ENCODE measurements at places on chromosomes 6 and 20.

- no peak overlapping the region for H3K4me3 ChIP-seq
- no peaks in the 10 kb centered on the region for H3K4me1 ChIP-seq
- H3K27ac ChIP-seq: no peak overlapping the region
Measured at GRCh38 chr6:27608916-27609883, 136.3 kb upstream of the ZNF184 start.

DNA sequence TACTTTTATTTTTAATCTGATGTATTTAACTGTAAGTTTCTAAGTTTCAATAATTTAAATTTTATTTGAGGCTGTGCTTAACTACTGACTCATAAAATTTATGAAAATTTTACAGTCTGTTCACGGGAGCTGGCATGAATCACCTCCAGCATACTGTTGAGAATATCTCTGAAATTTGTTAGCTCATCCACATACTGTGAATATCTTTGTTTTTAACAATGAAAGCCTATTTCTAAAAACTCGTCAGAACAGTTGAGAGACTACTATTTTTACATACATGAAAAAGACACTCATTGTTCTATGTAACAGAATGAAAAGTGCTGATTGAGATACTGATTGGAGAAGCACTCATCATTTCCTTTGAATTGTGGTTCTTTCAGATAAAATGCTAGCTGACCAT, 749.3 kb downstream of the TENT5A start:
- H3K4me1 ChIP-seq: no peaks in the 10 kb centered on the region
- DNase-seq: no peak
- H3K36me3 ChIP-seq: no peaks in the 10 kb centered on the region
- H3K4me3 ChIP-seq: no peak overlapping the region

GRCh38 chr6:56491606-56492328, 150.9 kb downstream of the DST start:
- H3K27ac ChIP-seq: no peak overlapping the region
- H3K36me3 ChIP-seq: peaks cover 35% of the 10 kb centered on the region
- no peak overlapping the region for H3K4me3 ChIP-seq
- H3K4me1 ChIP-seq: no peaks in the 10 kb centered on the region
- H3K27me3 ChIP-seq: no peaks in the 10 kb centered on the region
- peak; percentile 75 for DNase-seq

DNA sequence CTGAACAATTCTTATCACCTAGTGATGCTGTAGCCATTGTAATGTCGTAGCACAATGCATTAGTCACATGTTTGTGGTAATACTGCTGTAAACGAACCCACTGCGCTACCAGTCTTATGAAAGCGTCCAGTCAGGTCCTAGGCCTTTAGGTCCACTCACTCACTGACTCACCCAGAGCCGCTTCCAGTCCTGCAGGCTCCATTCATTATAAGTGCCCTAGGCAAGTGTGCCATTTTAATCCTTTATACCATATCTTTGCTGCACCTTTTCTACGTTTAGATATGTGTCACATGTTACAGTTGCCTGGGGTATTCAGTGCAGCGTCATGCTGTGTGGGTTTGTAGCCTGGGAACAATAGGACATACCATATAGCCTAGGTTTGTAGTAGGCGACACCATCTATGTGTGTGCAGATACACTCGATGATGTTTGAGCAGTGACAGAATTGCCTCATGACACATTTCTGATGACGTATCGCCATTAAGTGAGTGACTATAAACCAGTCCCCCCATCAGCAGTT, 15.4 kb downstream of the IGF2R start:
- H3K4me3 ChIP-seq: no peak overlapping the region
- H3K27me3 ChIP-seq: no peaks in the 10 kb centered on the region
- peak overlapping the region; percentile 87 for H3K27ac ChIP-seq

DNA sequence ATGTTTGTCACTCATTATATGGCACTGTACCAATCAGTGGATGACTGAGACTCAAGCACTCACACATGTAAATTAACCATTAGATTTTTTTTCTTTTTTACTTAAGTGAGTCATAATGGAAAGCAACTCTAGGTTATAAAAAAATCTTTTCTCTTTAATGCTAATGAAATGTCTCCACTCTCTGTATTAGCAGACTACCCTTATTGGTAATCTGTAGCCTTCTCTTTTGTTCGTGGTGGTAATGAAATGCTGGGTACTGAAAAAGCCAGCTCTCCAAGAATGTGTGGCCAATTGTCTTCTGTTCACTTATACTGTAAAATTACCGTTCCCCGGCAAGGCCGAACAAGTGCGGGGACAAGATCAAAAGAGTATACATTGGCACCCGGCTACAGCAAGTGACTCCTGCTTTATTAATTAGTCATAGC, 69.0 kb downstream of the AFG1L start:
- DNase-seq: peak; percentile 31
- H3K27ac ChIP-seq: peak overlapping the region; percentile 38
- peaks cover 4% of the 10 kb centered on the region for H3K4me1 ChIP-seq
- no peaks in the 10 kb centered on the region for H3K27me3 ChIP-seq

DNA sequence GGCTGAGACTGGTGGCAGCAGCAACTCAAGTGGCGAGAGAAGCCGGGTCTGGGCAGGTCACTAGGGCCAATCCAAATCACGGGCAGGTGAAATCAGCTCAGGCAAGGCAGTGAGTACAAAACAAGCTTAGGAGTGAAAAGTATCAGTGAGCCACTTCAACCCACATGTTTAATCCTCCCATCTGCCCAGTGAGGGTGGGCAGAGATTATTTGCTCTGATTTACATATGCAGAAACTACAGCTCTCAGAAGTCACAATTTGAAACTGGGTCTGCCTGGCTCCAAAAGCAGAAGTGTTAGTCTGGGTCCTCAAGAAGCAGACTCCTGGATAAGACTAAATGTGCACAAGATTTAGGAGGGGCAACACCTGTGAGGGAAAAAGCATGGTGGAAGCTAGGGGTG, 173.7 kb upstream of the LRFN2 start:
- no peaks in the 10 kb centered on the region for H3K36me3 ChIP-seq
- no peak overlapping the region for H3K4me3 ChIP-seq
- H3K27me3 ChIP-seq: no peaks in the 10 kb centered on the region
- DNase-seq: no peak

DNA sequence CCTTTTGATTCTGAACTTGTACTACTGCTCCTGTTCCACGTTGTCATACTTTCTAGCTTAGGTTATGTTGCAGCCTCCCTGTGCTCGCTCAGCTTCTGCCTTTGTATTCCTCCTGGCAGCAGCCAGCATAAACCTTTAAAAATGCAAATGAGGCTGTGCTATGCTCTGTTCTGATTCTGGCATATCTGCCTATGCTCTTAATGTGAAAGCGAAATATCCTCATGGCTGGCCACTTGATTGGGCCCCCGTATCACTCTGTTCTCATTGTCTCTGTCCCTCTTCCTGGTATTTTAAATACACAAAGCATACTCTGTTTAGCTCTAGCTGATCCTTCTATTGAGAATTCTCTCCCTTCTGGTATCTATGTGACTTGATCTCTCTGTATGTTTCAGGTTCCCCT, 139.0 kb downstream of the JARID2 start:
- no peak for DNase-seq
- H3K4me3 ChIP-seq: no peak overlapping the region
- no peak overlapping the region for H3K27ac ChIP-seq
- no peaks in the 10 kb centered on the region for H3K27me3 ChIP-seq
- no peaks in the 10 kb centered on the region for H3K36me3 ChIP-seq
- H3K4me1 ChIP-seq: peaks cover 32% of the 10 kb centered on the region

DNA sequence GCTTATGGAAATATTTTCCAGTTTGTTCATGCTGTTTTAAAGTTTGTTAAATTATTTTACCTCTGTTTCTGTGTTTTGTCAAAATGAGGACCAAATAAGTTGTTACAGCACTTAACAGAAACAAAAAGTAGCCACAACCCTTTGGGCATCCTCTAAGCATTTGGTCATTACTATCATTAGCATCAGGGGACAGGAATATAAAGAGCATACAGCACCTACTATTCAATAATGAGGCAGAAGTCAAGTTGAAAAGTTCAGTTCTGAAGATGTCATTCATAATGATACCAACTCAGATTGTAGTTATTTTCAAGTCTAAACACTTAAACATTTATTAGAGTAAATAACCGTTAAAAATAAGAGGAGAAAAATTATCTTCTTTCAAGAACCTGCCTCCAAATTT, 862.3 kb upstream of the FLRT3 start:
- H3K27ac ChIP-seq: no peak overlapping the region
- no peaks in the 10 kb centered on the region for H3K27me3 ChIP-seq
- no peak overlapping the region for H3K4me3 ChIP-seq
- H3K36me3 ChIP-seq: no peaks in the 10 kb centered on the region
- DNase-seq: no peak
- H3K4me1 ChIP-seq: no peaks in the 10 kb centered on the region

DNA sequence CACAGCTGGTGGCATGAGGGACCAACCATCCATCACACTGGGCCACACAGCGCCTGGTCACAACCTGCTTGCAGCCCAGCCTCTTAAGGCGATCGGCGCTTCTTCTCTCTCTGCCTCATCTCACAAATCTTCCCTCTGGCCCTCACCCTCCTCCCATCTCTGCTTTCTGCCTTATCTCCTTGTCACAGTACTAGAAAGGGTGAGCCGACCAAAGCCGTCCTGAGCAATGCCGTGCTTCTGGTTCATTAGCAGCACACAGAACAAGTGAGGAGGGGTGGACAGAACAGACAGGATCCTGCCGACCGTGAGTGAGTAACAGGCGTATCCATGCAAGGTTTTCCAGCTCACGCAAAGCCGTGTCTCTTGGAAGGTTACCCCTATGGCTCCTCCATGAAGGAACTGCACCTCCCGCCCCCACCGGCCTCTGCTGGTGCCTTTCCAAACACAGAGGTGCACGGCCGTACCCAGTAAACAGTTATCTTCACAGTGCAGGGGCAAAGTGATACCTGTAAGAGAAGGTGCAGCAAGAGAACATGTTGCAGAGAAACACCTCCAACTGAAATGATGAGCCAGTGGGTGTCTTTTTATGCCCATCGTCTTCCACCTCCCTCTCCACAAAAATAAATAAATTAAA, 331.7 kb downstream of the FARS2 start:
- H3K4me1 ChIP-seq: no peaks in the 10 kb centered on the region
- H3K36me3 ChIP-seq: no peaks in the 10 kb centered on the region
- no peak overlapping the region for H3K27ac ChIP-seq
- no peak for DNase-seq
- no peaks in the 10 kb centered on the region for H3K27me3 ChIP-seq

DNA sequence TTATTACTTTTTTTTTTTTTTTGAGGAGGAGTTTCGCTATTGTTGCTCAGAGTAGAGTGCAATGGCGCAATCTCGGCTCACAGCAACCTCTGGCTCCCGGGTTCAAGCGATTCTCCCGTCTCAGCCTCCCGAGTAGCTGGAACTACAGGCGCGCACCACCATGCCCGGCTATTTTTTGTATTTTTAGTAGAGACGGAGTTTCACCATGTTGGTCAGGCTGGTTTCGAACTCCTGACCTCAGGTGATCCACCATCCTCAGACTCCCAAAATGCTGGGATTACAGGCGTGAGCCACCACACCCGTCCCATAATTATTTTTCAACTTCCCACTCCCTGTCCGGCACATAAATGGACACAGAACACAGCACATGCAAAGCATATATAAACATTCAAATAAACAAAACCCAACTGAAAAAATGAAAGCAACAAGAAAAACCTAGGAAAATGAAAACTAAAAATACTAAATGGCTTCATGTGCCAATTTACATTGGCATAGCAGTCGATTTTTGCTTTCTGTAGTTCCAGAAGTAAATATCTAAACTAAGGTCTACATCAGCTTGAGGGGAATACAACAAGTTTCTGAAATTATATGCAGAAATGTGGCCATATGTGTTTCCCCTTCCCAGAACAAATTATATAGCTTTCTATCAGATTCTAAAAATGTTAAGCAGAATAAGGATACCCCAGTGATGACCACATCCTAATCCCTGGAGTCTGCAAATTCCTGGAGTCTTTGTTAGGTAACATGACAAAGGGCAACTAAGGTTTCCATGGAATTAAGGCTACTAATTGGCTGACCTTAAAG, 113.9 kb downstream of the HFE start:
- H3K27me3 ChIP-seq: no peaks in the 10 kb centered on the region
- H3K27ac ChIP-seq: no peak overlapping the region
- H3K36me3 ChIP-seq: no peaks in the 10 kb centered on the region
- H3K4me3 ChIP-seq: no peak overlapping the region
- DNase-seq: no peak

GRCh38 chr20:37992802-37993409, 40.4 kb downstream of the TTI1 start:
- no peak overlapping the region for H3K27ac ChIP-seq
- no peaks in the 10 kb centered on the region for H3K27me3 ChIP-seq
- H3K36me3 ChIP-seq: no peaks in the 10 kb centered on the region
- H3K4me1 ChIP-seq: peaks cover 25% of the 10 kb centered on the region

GRCh38 chr6:127073222-127073621, 45.2 kb upstream of the RSPO3 start:
- H3K36me3 ChIP-seq: no peaks in the 10 kb centered on the region
- no peak overlapping the region for H3K27ac ChIP-seq
- no peak for DNase-seq
- no peaks in the 10 kb centered on the region for H3K27me3 ChIP-seq

GRCh38 chr6:56690519-56691285, 48.0 kb upstream of the DST start:
- no peak for DNase-seq
- peaks cover 20% of the 10 kb centered on the region for H3K4me1 ChIP-seq
- H3K27me3 ChIP-seq: no peaks in the 10 kb centered on the region
- H3K36me3 ChIP-seq: no peaks in the 10 kb centered on the region
- H3K27ac ChIP-seq: no peak overlapping the region
- H3K4me3 ChIP-seq: no peak overlapping the region

- no peaks in the 10 kb centered on the region for H3K36me3 ChIP-seq
- no peak for DNase-seq
- peak overlapping the region; percentile 56 for H3K4me3 ChIP-seq
- H3K27ac ChIP-seq: peak overlapping the region; percentile 41
Measured at GRCh38 chr20:6768228-6769140, 998 bp downstream of the BMP2 start.

DNA sequence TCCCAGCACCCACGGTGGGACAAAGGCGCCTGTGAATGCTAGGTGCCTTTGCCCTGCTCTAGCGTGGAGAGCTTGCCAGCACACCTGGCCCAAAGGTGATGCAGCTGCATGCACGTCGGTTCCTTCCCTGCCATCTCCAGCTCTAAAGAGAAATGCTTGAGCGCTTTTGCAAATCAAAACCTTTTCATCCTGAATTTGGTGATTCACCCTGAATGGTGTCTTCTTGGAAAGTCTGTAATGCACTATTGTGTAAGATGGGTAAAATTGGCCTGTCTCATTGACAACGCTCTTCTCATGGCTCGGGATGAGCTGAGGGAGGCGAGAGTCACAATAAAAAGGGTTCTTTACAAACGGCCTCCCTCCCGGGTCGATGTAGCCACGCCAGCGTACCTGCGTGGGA, 103.1 kb upstream of the ID4 start:
- H3K36me3 ChIP-seq: no peaks in the 10 kb centered on the region
- no peak for DNase-seq
- no peaks in the 10 kb centered on the region for H3K27me3 ChIP-seq
- H3K4me1 ChIP-seq: no peaks in the 10 kb centered on the region

Data from adrenal gland (tissue), 19 donors.